ENCODE measurements at places on chromosomes 3 and 15. TPM values are rescaled to one million over a fixed set of nuclear protein-coding genes. Genes with fewer than 3 reads are reported as not detected.

DNA sequence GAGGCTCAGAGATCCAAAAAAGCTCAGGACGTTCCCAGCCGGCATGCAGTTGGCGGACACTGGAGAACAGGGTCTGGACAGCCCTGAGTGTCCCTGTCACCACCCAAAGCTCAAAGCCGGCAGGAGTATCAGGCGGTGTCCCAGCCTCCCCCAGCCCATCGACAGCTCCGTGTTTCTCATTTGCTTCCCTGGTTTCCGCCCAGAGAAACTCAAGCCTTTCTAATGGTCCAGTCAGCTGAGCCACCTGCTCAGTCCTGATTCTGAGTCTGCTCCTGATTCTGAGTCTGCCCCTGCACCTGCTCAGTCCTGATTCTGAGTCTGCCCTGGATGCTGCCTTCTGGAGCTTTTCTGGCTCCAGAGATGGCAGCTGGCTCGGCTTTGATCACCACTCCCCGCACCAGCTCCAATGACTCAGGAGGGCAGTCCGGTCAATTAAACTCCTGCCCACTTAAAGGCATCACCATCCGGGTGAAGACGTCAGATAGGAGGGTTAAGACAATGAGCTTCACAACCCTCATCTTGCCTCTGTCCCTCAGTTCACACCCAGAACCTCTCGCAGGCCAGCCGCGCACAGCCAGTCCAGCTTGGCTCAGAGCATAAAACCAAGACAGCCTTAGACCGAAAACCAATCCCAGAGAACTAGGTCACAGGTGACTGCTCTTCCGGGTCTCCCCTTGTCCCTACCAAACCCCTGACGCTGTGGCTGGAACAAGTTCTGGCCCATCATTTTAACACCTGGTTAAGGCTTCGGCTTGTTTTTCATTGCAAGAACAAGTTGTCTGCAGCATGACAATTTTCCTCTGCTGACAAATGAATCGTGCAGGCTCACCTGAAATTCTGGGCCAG lies 6.8 kb downstream of the PCSK6 start:
- no peaks in the 10 kb centered on the region for H3K36me3 ChIP-seq
- H3K27ac ChIP-seq = no peak overlapping the region
- peaks cover 18% of the 10 kb centered on the region for H3K27me3 ChIP-seq
- no peak overlapping the region for H3K4me3 ChIP-seq
- DNase-seq = no peak
- H3K4me1 ChIP-seq = no peaks in the 10 kb centered on the region

- no peaks in the 10 kb centered on the region for H3K27me3 ChIP-seq
- no peak for DNase-seq
- H3K4me1 ChIP-seq = no peaks in the 10 kb centered on the region
- no peak overlapping the region for H3K27ac ChIP-seq
- peaks cover 6% of the 10 kb centered on the region for H3K36me3 ChIP-seq
- H3K4me3 ChIP-seq = no peak overlapping the region
Measured at GRCh38 chr15:67216859-67217258, 37.6 kb downstream of the AAGAB start.

DUOXA1 gene
- 1.0 TPM for total RNA-seq

ABI3BP gene
- total RNA-seq = not detected

DNA sequence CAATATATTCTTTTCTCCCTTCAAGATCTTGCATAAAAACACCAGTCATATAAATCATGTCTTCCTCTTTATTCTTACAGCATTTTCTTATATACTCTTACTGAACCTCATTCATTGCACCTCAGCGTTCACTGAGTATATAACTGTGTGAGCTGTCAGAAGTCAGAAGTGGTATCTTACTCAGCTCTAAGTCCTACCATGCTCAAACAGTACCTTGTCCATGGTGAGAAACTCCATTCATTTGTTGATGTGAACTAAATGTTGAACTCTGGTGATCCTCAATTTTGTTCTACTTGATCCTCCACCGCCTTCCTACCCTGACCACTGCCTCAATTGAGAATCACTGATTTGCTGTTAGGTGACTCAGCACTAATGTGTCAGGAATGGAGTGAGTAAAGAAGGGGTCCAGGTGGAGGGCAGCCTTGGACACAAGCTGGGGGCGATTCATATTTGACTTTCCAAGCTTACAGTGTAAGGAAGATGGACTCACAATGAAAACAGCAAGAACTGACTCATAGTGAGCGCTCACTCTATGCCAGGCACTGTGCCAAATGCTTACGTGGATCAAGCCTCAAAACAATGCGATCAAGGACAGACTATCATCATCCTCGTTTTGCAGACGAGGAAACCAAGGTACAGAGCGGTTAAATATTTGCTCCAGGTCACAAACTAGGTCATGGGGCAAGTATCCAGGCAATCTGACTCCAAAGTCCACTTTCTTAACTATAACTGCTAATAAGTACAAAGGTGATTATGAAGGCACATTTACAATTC lies 13.5 kb upstream of the ZFYVE19 start:
- DNase-seq = no peak
- peaks cover 13% of the 10 kb centered on the region for H3K36me3 ChIP-seq
- no peaks in the 10 kb centered on the region for H3K27me3 ChIP-seq
- H3K4me1 ChIP-seq = peaks cover 10% of the 10 kb centered on the region

GOLGA8N gene
- 4.3 TPM for total RNA-seq

- no peak overlapping the region for H3K4me3 ChIP-seq
- peaks cover 96% of the 10 kb centered on the region for H3K4me1 ChIP-seq
- H3K27me3 ChIP-seq = no peaks in the 10 kb centered on the region
- no peak for DNase-seq
Measured at GRCh38 chr15:88630141-88630721, 8.6 kb upstream of the ISG20 start.

GNAT1 gene
- 0.11 TPM for total RNA-seq

PLA2G4E gene
- not detected for total RNA-seq

- no peaks in the 10 kb centered on the region for H3K27me3 ChIP-seq
- H3K36me3 ChIP-seq = no peaks in the 10 kb centered on the region
- H3K4me1 ChIP-seq = no peaks in the 10 kb centered on the region
- no peak overlapping the region for H3K4me3 ChIP-seq
Measured at GRCh38 chr3:14721126-14721864, 46.4 kb downstream of the C3orf20 start.

GRCh38 chr3:169509780-169510692 lies 153.5 kb downstream of the MECOM start:
- H3K4me3 ChIP-seq = no peak overlapping the region
- H3K27ac ChIP-seq = peak overlapping the region; percentile 32
- peaks cover 4% of the 10 kb centered on the region for H3K4me1 ChIP-seq
- no peaks in the 10 kb centered on the region for H3K27me3 ChIP-seq

DISP2 gene
- total RNA-seq = 0.06 TPM

- no peaks in the 10 kb centered on the region for H3K4me1 ChIP-seq
- H3K4me3 ChIP-seq = no peak overlapping the region
- DNase-seq = no peak
- H3K27me3 ChIP-seq = no peaks in the 10 kb centered on the region
- peaks cover 51% of the 10 kb centered on the region for H3K36me3 ChIP-seq
Measured at GRCh38 chr3:20137647-20138046, 48.4 kb downstream of the SGO1 start.

FES gene
- total RNA-seq = 3.0 TPM

GMPS gene
- total RNA-seq = 34.3 TPM

LARP6 gene
- total RNA-seq = 0.31 TPM

NEDD4 gene
- 2.6 TPM for total RNA-seq

- no peak overlapping the region for H3K4me3 ChIP-seq
- peaks cover 3% of the 10 kb centered on the region for H3K4me1 ChIP-seq
- no peak for DNase-seq
- H3K27me3 ChIP-seq = no peaks in the 10 kb centered on the region
- no peaks in the 10 kb centered on the region for H3K36me3 ChIP-seq
Measured at GRCh38 chr3:119815716-119816115, 33.8 kb downstream of the NR1I2 start.

ZCWPW2 gene
- total RNA-seq = 0.28 TPM

GRCh38 chr15:31551323-31551722 lies 224.7 kb downstream of the KLF13 start:
- H3K36me3 ChIP-seq = no peaks in the 10 kb centered on the region
- H3K4me3 ChIP-seq = no peak overlapping the region
- no peaks in the 10 kb centered on the region for H3K4me1 ChIP-seq
- H3K27ac ChIP-seq = no peak overlapping the region
- peaks cover 2% of the 10 kb centered on the region for H3K27me3 ChIP-seq
- DNase-seq = no peak

OIP5 gene
- total RNA-seq = 0.20 TPM

DNA sequence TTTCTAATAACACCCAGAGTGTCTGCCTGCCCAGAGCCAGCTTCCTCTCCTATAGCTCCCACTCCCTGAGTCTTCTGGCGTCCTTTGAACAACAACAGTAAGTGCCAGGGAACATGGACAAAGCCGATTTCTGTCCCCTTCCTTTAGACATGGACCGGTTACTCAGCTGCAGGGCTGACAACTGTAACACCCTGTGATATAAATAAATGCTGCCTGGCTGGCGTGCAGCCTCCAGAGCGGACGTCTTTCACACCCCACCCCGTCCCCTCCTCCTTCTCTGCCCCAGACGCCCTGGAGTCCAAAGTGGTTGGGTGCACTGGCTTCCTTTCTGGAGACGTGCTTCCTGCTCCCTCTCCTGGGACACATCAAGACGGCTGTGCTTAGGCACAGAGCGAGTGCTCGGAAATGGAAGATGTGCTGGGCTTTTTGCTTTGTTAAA lies 281.9 kb upstream of the LRRFIP2 start:
- H3K36me3 ChIP-seq = no peaks in the 10 kb centered on the region
- no peak for DNase-seq
- H3K27ac ChIP-seq = no peak overlapping the region
- H3K27me3 ChIP-seq = peaks cover 60% of the 10 kb centered on the region
- peaks cover 11% of the 10 kb centered on the region for H3K4me1 ChIP-seq

GRCh38 chr3:193865896-193866480 lies 270.0 kb upstream of the HES1 start:
- peaks cover 6% of the 10 kb centered on the region for H3K4me1 ChIP-seq
- no peak overlapping the region for H3K27ac ChIP-seq
- DNase-seq = no peak
- H3K4me3 ChIP-seq = no peak overlapping the region
- H3K27me3 ChIP-seq = peaks cover 10% of the 10 kb centered on the region
- H3K36me3 ChIP-seq = no peaks in the 10 kb centered on the region

- no peaks in the 10 kb centered on the region for H3K27me3 ChIP-seq
- no peak overlapping the region for H3K27ac ChIP-seq
- no peak for DNase-seq
- H3K4me3 ChIP-seq = no peak overlapping the region
Measured at GRCh38 chr15:76898102-76898501, 7.0 kb downstream of the SCAPER start.

WDR76 gene
- total RNA-seq = 7.0 TPM

- H3K27me3 ChIP-seq = no peaks in the 10 kb centered on the region
- no peak overlapping the region for H3K4me3 ChIP-seq
- peak overlapping the region; percentile 50 for H3K27ac ChIP-seq
- H3K4me1 ChIP-seq = peaks cover 62% of the 10 kb centered on the region
- no peaks in the 10 kb centered on the region for H3K36me3 ChIP-seq
- no peak for DNase-seq
Measured at GRCh38 chr3:195555110-195555509, 12.0 kb upstream of the PPP1R2 start.
